ENCODE measurements at places on chromosomes 3 and 15.
A peak's percentile ranks its signal among the peaks of the same experiment; 100 is the strongest.

DNA sequence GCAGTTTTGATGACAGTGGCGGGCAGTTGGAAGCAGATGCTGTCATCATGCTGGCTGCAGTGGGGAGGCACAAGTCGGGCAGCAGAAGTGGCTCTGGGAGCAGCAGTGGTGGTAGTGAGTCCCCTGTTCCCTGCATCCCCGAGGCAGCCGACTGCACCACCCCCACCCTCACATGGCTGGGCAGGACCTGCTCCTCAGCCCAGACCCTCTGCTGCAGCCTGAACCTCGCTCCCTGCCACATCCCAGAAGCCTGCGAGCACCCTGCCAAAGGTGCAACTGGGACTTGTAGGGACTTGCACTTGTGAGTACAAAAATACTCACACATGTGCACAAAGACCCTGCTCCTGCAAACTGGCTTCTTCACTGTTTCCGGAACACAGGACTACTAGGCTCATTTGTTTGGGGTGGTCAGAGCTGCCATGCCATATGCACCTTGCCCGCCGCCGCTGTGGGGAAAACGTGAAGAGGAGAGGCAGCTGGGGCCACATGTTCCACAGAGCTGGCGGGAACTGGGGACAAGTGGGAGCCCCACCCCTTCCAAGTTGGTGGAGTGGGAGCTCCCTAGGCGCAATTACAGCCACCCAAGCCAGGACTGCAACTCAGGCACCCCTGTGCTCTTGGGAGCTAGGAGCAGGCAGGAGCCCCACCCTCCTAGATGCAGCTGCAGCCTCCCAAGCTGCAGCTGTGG, 2.2 kb downstream of the JMJD7 start:
- no peak for DNase-seq

DNA sequence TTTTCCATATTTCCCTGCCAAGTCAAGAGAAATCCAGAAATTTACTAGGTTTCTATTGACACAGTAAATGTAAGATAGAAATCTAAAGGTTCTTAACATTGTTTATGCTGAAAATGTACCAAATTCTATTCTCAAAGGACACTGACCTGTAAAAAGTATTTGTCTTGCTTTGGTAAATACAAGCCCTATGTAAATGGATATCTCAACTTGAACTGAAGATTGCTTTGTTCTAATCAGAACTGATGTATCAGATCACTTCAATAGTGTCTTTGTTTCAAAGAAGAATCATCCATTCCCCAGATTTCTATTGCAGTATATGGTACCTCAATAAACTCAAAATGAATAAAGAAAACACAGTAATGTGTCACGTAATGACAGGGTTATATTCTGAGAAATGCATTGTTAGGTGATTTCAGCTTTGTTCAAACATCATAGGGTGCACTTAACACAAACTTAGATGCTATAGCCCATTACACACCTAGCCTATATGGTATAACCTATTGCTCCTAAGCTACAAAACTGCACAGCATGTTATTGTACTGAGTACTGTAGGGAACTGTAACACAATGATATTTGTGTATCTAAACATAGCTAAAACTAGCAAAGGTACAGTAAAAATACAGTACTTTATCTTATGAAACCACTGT, 143.5 kb upstream of the NECTIN3 start:
- DNase-seq, result no peak

GRCh38 chr3:69767571-69767970, 28.3 kb downstream of the MITF start:
- DNase-seq, result no peak

- DNase-seq, result no peak
These were observed 15.0 kb downstream of the CDAN1 start for GRCh38 chr15:42721916-42722315.

DNA sequence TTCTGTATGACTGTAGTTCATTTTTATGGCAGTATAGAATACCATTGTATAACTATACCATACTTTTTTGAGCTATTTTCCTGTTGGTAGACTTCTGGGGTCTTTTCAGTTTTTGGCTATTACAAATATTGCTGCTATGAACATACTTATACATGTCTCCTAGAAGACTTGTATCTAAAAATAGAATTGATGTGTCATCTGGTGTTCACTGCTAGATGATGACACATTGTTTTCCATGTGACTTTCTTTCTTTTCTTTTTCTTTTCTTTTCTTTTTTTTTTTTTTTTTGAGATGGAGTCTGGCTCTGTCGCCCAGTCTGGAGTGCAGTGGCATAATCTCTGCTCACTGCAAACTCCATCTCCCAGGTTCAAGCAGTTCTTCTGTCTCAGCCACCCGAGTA, 69.8 kb downstream of the SH3GL3 start:
- peak; percentile 51 for DNase-seq

DNA sequence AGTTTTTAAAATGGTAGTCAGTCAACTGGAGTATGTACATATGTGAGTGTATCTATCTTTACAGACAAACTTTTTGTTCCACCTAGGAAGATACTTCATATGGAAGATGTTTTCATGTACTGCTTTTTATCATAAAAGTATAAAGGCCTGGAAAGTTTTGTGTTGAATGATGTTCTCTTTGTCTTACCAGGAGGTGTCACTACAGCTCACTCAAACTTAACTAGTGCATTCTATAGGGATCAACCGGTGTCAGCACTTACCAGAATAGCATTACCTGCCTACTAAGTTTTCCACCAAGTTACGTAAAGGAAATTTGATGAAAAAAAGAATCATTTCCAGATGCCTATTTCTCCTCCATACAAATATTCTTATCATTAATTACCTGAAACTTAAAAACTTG, 522.6 kb upstream of the SEMA6D start:
- peak; percentile 42 for DNase-seq

DNA sequence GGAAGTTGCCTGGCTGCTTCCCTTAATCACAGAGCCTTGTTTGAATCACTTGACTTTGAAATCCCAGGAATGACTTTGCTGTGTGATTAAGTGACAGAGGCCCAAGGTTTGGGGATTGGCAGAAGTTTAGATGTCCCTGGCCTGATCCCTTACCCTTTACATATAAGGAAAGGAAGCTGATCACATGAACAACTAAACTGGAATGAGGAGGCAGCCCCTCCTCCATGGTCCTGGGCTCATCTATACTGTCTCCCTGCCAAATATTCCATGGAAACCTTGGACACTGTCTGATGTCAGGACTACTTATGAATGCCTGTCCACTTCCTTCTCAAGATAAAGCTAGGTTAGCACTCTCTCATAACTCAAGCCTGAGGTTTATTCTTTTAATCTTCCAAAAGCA, 181.3 kb upstream of the CTDSPL start:
- no peak for DNase-seq

GRCh38 chr3:118408431-118408830, 626.2 kb downstream of the IGSF11 start:
- no peak for DNase-seq

DNA sequence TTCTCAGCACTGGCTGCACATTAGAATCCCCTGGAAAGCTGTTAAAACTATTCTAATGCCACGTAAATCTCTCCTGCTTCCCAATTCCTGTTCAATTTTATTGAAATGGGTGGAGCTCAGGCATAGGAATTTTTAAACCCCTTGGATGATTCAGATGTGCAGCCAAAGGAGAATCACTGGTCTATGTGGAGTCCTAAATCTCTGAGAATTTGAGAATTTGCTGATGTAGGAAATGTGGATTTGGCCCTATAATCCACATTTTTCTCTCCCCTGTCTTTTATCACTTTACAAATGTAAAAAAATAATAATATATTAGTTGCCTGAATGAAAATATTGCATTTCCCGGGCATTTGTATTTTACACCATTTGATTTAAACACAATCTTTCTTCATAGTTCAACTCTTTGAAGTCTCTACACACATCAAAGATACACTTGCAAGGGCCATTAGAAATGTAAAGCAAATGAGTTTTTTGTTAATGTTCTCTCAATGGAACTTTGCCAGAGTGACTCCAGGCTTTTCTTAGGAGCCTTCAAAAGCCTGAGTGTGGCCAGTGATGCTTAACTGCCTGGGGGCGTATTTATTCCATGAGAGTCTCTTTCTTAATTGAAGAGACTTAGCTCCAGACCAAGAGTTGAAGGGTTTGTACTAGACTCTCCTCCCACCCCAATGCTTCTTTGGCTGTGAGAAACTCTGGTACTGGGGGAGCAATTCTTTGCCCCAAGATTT, 48.8 kb upstream of the PTX3 start:
- no peak for DNase-seq

- peak; percentile 47 for DNase-seq
These were observed at the start of gene FAH for GRCh38 chr15:80152896-80153876. Gene FAH, plus strand, starts transcription at chr15:80152999. Its CDS starts 56 bp downstream, at chr15:80153055.

DNA sequence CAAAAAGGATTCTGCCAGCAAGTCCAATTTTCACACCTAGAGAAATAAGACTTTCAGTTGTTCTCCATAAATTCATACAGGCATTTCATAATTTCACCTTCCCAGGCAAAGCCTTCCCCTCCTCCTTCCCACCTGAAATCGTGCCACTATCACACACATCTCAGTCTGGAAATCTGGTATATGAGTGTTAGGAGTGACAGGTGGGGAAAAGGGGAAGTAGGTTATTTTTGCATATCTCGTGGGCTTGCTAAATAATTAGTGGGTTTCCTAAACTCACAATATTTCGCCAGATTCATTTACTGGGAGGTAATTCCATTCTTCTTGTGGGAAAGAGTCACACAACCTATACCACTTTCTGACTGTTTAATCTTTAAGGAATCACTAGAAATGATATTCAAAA, 7.4 kb downstream of the ALDH1A2 start:
- DNase-seq, result no peak

DNA sequence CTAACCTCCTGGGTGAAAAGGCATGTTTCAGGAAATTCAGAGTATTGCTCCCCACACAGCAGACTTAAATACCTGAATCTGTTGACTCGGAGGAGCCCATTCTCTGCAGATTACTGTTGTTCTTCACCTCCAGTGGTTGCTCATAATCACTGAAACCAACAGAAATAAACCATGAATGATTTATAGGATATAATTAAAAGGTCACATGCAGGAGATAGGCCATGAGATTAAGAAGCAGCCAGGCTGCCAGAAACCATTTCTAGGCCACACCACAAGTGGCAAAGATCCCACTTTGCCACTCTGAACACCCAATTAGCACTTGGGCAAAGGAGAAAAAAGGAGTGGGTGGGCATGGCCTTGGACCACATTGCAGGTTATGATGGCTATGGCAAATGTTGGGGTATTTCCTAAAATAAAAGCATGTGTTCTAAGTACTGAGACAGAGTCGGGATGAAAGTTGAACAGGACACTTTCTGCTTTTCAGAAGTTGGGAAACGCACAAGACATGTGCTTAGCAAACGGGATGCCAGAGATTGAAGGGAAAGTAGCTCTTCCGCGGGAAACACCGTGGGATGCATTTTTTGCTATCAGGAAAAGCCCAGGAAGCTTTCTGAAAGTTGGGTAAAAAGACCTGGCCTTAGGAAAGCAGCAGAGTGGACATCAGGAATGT, 1.5 kb downstream of the CDC25A start:
- peak; percentile 26 for DNase-seq

GRCh38 chr3:62965311-62965710, 90.1 kb upstream of the CADPS start:
- DNase-seq, result peak; percentile 21

DNA sequence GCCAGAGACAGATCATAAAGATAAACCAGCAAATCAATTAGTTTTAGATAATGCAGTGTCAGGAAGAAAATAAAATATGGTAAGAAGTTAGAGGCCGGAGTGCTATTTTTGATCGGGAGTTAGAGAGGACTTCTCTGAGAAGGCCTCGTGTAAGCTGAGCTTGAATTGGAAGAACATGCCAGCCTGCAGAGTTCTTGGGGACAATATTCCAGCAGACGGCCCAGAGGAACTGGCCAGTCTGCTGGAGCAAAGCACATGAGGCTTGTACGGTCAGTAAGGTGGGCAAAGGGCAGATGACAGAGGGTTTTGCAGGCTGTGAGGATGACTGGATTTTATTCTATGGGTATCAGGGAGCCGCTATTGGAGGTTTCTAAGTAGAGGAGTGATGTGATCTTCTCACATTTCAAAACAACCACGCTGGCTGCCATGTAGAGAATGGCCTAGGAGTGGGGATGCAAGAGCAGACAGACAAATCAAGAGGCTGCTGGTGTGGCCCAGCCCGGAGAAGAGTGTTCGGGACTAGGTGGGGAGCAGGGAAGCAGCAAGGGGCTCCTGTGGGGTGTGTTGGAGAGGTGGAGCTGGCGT, 84.0 kb downstream of the HES1 start:
- no peak for DNase-seq

DNA sequence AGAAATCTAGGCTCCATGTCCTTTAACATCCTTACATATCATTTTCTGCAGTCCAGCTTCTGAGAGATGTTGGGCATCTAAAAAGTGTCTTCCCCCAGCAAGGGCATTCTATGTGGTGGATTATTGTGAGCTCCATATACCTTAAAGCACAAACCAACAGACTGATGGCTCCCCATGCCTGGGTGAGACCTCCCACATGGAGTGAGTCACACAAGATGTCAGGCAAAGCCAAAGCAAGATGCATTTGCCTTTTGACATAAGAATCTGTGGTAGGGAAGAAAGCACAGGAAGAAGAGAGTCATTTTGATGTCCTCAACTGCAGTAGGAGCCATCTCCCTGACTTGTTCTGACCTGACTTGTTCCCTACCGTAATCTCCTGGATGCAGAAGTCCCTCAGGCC, 238.7 kb upstream of the EIF1B start:
- DNase-seq, result peak; percentile 35

- no peak for DNase-seq
These were observed 33.6 kb upstream of the LRRC3B start for GRCh38 chr3:26588931-26589330.

DNA sequence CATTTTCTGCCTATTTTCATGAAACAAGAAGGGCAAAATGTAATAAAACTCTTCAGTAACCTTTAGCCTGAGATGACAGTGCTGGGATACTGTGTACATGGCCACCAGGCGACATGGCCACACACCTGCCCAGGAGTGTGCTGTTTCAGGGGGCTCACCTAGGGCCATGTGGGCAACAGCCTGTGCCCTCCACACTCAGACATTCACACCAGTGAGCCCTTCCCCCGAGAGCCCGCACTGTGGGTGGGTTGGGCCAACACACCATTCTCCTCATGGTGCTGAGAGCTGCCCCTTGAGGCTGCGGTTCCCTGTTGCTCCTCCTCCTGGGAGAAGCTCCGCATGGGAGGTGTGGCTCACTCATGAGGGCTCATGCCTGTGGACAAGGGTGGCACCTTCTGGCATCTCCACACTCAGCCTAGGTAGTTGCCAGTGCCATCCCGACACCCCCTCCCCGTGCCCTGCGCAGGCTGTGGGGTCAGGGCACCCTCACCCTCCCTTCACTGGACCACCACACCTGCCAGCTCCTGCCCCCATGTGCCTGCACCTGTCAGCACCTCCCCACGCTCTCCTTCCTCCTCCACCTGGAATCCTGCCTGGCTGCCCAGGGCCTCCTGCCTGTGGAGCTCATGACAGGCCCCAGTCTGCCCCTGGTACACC, 19.7 kb downstream of the OCA2 start:
- DNase-seq, result no peak

DNA sequence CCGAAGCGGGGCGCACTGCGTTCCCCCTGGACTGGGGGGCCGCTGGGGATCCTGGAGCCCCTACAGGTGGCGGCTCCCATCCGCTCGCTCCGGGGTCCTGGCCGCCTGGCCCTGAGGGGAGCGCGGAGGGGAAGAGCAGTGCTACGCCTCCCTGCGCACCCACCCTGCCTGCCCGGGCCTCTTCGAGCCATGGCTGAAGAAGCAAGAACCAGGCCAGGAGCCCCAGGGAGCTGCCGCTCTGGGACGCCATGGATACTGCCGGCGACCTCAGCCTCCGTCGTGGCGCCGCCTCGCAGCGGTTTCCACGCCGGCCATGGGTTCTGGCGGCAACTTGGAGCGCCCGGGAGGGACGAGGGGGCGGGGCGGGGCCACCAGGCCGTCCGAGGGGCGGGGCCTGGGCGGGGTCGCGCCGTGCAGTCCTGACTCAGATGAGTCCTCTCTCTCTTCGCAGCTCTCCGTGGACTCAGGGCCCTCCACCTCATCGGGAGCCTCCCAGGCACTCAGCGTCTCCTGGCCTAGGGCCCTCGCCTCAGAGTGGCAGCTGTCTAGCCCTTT, 50.9 kb downstream of the MYL3 start:
- peak; percentile 50 for DNase-seq

All from fibroblast of mammary gland (primary cell).